ENCODE measurements at places on chromosomes 16 and 17.

DNA sequence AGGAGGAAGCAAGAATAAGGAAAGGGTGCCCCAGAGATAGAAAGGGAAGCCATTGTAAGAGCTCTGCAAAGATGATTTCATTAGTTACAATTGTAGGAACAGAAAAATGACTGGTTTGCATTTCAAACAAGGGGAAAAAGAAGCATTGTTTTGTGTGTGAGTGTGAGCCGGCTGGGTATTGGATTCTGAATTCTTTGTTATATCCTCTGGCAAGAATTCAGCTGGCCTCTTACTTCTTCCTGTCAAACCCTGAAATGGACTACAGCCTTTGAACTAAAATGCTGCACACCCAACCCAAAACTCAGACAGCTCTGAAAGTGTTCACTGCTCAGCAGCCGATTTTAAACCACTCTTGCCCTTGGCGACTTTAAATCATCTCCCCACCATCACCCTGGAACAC lies 461.3 kb downstream of the PMP22 start:
- DNase-seq, result no peak

DNA sequence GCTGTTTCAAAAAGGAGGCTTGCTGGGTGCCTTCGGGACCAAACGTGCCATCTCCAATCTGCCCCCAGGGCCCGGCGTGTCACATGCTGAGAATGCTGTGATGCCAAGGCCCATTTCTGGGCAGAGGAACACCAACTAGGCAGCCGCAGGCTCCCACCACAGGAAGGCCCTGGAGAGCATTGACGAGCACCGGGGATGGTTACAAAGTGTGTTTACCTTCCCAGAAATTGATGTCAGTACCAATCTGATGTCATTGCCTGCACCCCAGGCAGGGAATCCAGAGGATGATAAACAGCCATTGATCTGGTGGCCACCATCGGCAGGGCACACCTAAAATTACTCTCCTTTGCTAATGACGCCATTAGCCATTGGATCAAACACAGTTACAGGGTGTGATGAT lies 418.1 kb upstream of the CDH5 start:
- DNase-seq, result no peak

- no peak for DNase-seq
These were observed 11.6 kb upstream of the STRADA start for GRCh38 chr17:63753215-63753614.

DNA sequence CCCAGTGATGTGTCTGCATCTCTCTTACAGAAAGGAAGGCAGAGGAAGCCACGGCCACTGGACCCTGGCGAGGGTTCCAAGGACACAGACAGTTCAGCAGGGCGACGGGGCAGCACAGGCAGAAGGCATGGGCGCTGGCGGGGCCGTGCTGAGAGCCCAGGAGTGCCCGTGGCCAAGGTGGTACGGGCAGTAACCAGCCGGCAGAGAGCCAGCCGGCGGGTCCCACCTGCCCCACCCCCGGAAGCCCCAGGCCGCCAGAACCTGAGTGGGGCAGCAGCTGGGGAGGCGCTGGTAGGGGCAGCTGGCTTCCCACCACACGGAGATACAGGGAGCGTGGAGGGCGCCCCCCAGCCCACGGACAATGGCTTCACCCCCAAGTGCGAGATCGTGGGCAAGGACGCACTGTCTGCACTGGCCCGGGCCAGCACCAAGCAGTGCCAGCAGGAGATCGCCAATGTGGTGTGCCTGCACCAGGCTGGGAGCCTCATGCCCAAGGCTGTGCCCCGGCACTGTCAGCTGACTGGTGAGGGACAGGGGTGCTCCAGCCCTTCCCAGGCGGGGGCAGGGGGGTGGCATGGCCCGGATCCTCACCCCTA lies 7.8 kb downstream of the XYLT2 start:
- no peak for DNase-seq

GRCh38 chr17:333626-334396 lies 18.8 kb downstream of the RPH3AL start:
- DNase-seq, result no peak

DNA sequence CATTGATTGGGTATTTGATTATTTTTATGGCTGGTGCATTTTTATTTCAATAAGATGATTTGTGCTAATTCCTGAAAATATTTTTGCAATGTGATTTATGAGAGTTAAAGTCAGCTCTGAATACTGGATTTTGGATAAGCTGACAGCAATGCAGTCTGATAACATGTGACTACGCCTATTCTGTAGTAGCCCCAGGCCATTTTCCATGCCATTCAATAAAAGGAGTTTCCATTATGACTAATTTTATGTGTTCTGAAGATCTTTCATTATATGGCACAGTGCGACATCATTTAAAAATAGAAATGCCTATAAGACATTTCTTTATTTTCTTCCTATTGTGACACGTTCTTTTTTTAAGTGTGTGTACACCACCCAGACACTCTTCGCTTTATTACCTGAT lies 46.3 kb downstream of the KCNJ2 start:
- DNase-seq, result no peak

Data from NCI-H1048 (cell line).